Activated T-helper 17 cell treated with anti-CD3 and anti-CD28 coated beads, Interleukin-2, amount 50 U/mL, for 72 hours (primary cell): ENCODE measurements at places on chromosomes 16 and 17.

DNA sequence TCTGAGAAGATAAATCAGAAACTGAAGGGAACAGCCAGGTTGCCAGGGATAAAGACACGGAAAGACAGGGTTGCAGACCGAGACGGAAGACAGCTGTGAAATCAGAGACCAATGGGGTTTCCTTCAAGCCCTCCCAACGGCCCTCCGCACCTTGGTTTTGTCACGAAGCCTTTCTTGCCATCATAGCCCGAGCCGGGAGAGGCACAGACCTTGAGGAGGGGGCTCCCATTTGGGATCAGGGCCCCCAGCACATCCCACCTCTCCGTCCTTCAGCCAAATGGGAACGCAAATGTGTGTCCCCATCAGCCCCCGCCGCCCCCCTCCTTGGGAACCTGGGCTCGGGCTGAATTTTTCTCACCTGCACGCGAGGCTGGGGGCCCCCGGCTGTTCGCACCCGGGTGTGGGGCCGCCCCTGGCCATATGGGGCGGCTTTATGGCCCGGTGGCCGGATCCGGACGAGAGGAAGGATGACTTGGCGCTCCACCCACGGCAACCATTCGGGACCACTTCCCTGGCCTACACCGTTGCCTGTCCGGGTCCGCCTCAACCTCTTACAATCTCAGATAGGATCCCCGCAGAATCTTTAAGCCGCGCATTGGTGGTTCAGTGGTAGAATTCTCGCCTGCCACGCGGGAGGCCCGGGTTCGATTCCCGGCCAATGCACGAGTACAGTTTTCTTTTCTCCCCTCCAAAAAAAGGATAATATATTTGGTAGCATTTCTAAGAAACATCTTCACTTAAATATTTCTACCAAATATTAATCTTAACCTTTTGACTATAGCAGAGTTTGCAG lies 1.4 kb upstream of the HES7 start:
- H3K27ac ChIP-seq, result peak overlapping the region; percentile 99
- H3K4me1 ChIP-seq, result peaks cover 49% of the 10 kb centered on the region

GRCh38 chr17:76540381-76541300 lies 797 bp downstream of the PRCD start:
- peaks cover 28% of the 10 kb centered on the region for H3K27me3 ChIP-seq
- H3K36me3 ChIP-seq, result no peaks in the 10 kb centered on the region
- no peak overlapping the region for H3K4me3 ChIP-seq
- ATAC-seq, result peak; percentile 83
- H3K27ac ChIP-seq, result no peak overlapping the region
- H3K4me1 ChIP-seq, result no peaks in the 10 kb centered on the region

GRCh38 chr17:27082023-27082774 lies 211.7 kb upstream of the WSB1 start:
- no peaks in the 10 kb centered on the region for H3K4me1 ChIP-seq
- H3K36me3 ChIP-seq, result no peaks in the 10 kb centered on the region
- peaks cover 8% of the 10 kb centered on the region for H3K27me3 ChIP-seq
- no peak overlapping the region for H3K27ac ChIP-seq

GRCh38 chr17:29252101-29252791 lies 5.6 kb downstream of the CRYBA1 start:
- no peak overlapping the region for H3K27ac ChIP-seq
- no peaks in the 10 kb centered on the region for H3K27me3 ChIP-seq
- H3K4me1 ChIP-seq, result peaks cover 3% of the 10 kb centered on the region
- H3K36me3 ChIP-seq, result peaks cover 41% of the 10 kb centered on the region
- ATAC-seq, result no peak

- no peaks in the 10 kb centered on the region for H3K36me3 ChIP-seq
- H3K27ac ChIP-seq, result no peak overlapping the region
- H3K4me1 ChIP-seq, result no peaks in the 10 kb centered on the region
- ATAC-seq, result no peak
- H3K4me3 ChIP-seq, result no peak overlapping the region
Observed at GRCh38 chr17:11871773-11872172, 125.5 kb downstream of the ZNF18 start.

GRCh38 chr16:68475071-68475470 lies 26.8 kb upstream of the SMPD3 start:
- H3K4me1 ChIP-seq, result peaks cover 5% of the 10 kb centered on the region
- no peaks in the 10 kb centered on the region for H3K27me3 ChIP-seq
- no peaks in the 10 kb centered on the region for H3K36me3 ChIP-seq
- no peak overlapping the region for H3K27ac ChIP-seq
- no peak overlapping the region for H3K4me3 ChIP-seq

- H3K4me3 ChIP-seq, result peak overlapping the region; percentile 74
- ATAC-seq, result peak; percentile 76
- H3K27me3 ChIP-seq, result no peaks in the 10 kb centered on the region
- H3K4me1 ChIP-seq, result peaks cover 62% of the 10 kb centered on the region
- no peaks in the 10 kb centered on the region for H3K36me3 ChIP-seq
- peak overlapping the region; percentile 83 for H3K27ac ChIP-seq
Observed at GRCh38 chr16:79278506-79278905, 322.0 kb downstream of the MAF start.

- H3K4me1 ChIP-seq, result peaks cover 11% of the 10 kb centered on the region
- H3K36me3 ChIP-seq, result peaks cover 82% of the 10 kb centered on the region
- H3K27ac ChIP-seq, result peak overlapping the region; percentile 59
- no peak for ATAC-seq
- H3K4me3 ChIP-seq, result no peak overlapping the region
- H3K27me3 ChIP-seq, result no peaks in the 10 kb centered on the region
Observed at GRCh38 chr16:4463522-4464163, 10.8 kb downstream of the NMRAL1 start.

DNA sequence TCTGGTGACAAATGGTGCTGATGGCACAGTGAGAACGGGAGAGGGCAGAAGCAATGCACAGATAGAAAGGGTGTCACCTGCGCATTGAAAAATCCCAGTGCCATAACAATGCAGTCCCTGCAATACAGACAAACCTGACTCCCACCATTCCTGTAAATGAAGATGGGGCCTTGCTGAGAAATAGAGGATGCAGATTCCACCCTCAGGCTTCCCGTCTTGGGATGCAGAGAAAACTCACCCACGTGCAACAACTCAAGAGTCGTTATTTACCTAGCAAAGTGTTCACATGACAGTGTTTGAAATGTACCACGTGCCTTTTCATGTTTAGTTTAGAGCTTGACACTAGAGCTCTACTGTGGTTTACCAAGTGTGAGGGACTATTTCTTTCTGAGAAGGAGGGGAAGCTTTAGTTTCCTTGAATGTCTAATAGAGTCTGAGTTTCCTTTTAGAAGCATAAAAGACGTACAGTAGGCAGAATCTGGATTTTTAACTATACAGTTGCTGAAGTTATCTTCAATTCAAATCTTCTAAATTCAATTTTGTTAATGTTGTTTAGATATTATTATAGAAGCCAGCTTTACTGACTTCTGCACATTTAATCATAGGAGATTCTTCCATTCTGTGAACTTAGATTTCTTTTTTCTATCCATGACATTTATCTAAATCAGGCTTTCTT lies 35.6 kb downstream of the WWOX start:
- H3K27ac ChIP-seq, result no peak overlapping the region
- H3K4me1 ChIP-seq, result no peaks in the 10 kb centered on the region
- ATAC-seq, result no peak
- H3K27me3 ChIP-seq, result no peaks in the 10 kb centered on the region
- no peaks in the 10 kb centered on the region for H3K36me3 ChIP-seq

GRCh38 chr16:82470620-82471152 lies 156.1 kb upstream of the CDH13 start:
- H3K27me3 ChIP-seq, result peaks cover 16% of the 10 kb centered on the region
- no peak overlapping the region for H3K4me3 ChIP-seq
- H3K4me1 ChIP-seq, result no peaks in the 10 kb centered on the region
- ATAC-seq, result no peak

DNA sequence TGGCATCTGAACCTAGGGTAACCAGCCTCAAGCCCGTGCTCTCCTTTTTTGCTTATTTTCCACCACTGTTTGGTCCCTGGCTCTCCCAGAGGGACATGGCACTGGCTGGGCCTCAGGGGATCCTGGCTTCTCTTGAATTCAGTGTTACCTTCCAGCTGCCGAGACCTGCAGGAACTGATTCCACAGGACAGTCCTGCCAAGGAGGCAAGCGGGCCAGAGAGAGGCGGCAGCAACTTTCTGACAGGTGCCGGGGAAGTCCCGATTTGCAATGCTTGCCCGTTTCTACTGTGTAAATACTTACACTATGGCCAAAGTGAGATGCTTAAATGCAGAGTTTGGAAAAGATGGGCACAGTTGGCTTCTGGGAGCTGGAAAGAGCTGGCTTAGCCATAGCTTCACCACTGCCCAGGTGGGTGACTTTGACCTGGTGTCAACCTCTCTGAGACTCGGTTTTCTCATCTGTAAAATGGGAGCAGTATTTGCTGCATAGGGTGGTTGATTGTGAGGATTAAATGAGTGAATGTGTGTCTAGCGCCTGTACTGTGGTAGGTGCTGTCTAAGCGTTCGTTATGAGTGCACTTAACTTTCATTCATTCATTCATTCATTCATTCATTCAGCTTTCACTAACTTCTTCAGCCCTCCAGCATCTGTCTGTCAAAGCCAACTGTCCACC lies 124.9 kb downstream of the CMIP start:
- H3K27me3 ChIP-seq, result no peaks in the 10 kb centered on the region
- no peak for ATAC-seq
- H3K27ac ChIP-seq, result peak overlapping the region; percentile 92

GRCh38 chr16:69486724-69487123 lies 62.3 kb downstream of the CYB5B start:
- no peak for ATAC-seq
- no peaks in the 10 kb centered on the region for H3K36me3 ChIP-seq
- H3K4me1 ChIP-seq, result no peaks in the 10 kb centered on the region
- no peaks in the 10 kb centered on the region for H3K27me3 ChIP-seq
- H3K4me3 ChIP-seq, result no peak overlapping the region

DNA sequence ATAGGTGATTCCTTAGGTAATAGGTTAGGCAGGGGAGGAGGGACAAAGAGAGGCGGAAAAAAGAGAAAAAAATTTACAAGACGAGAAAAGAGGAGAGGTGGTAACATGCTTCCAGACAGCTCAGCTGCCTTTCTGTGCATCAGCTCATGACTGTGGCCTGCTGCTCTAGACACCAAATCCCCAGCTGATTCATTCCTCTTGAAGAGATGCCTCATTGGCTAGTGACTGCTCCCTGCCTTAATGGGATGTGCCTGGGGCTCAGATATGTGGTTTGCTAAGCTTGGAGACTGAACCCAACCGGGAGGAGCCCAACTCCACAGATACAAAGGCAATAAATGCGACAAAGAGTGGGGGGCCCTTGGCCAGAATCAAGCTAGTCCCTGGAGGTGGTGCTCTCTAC lies 105.9 kb upstream of the FAM20A start:
- H3K36me3 ChIP-seq, result no peaks in the 10 kb centered on the region
- H3K4me3 ChIP-seq, result no peak overlapping the region
- peaks cover 24% of the 10 kb centered on the region for H3K27me3 ChIP-seq
- H3K4me1 ChIP-seq, result no peaks in the 10 kb centered on the region

- peak; percentile 40 for ATAC-seq
- H3K36me3 ChIP-seq, result no peaks in the 10 kb centered on the region
- H3K4me1 ChIP-seq, result no peaks in the 10 kb centered on the region
Observed at GRCh38 chr17:29358416-29358815, 31.7 kb upstream of the TAOK1 start.

DNA sequence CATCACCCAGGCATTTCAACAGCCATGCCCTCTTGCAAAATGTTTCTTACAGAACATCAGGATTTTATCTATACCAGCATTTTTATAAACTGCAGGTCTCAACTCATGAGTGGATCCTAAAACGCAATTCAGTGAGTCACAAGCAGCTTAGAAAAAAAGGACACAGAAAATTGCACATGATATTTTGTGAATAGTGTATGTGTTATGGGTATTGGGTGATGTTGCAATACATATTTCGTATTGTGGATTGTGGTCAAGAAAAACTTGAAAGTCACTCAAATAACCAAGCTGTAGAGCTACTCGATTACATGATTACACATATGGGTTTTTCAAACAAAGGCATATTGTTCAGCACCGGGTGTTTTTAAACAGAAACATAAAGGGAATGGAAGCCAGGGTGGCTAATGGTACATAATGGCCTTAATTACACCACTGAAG lies 1.4 kb downstream of the WIPI1 start:
- H3K27ac ChIP-seq, result no peak overlapping the region
- peaks cover 6% of the 10 kb centered on the region for H3K36me3 ChIP-seq
- ATAC-seq, result no peak

DNA sequence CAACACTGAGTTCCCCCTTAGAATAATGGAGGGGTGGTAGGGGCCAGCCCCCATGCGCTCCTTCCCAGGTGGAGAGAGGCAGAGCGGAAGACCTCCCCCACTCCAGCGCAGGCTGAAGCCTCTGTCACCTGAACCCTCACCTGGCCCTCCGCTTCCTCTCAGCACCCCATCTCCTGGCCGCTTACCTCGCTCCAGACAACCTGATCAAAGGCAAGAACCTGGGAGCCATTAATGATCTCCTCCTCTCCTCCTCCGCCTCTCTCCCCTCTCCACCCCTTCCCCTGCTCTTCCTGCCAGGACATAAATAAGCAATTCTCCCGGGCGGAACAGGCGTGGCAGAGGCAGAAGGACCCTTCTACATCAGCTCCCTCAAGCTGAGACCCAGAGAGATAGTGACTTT lies 110.2 kb upstream of the LHX1 start:
- H3K4me3 ChIP-seq, result no peak overlapping the region
- ATAC-seq, result no peak
- no peaks in the 10 kb centered on the region for H3K4me1 ChIP-seq
- H3K27me3 ChIP-seq, result peaks cover 29% of the 10 kb centered on the region

GRCh38 chr17:1208966-1209365 lies 29.2 kb upstream of the ABR start:
- H3K4me3 ChIP-seq, result no peak overlapping the region
- no peaks in the 10 kb centered on the region for H3K36me3 ChIP-seq
- no peaks in the 10 kb centered on the region for H3K4me1 ChIP-seq
- no peak for ATAC-seq
- no peak overlapping the region for H3K27ac ChIP-seq

DNA sequence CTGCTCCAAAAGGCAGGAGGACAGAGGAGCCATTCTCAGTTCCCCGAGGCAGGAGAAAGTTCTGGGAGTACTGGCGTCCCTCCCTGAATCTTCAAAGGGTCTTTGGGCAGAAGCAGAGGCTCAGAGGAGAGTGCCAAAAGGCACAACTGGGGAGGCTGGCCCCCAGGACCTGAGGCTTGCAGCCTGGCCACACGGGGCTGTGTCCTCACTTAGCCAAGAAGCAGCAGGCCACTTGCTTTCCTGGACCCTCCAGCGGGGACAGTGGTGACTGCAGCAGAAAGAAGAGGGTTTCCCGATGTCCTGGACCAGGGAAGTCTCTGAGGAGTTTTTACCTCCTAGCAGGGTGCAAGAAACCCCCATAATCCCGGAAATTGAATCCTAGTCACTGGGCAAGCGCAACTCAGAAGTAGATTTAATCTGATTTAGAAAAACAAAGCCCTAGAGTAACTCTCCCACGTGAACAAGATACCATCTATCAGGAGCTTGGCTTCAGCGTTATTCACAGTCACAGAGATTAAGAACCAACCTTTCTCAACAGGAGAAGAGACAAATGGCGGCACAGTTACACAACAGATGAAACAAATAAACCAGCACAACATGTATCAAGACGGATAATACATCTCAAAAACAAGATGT lies 25.5 kb upstream of the BCO1 start:
- no peak for ATAC-seq
- H3K27me3 ChIP-seq, result peaks cover 21% of the 10 kb centered on the region
- H3K36me3 ChIP-seq, result no peaks in the 10 kb centered on the region
- no peak overlapping the region for H3K4me3 ChIP-seq
- no peaks in the 10 kb centered on the region for H3K4me1 ChIP-seq
- H3K27ac ChIP-seq, result no peak overlapping the region

- peaks cover 17% of the 10 kb centered on the region for H3K36me3 ChIP-seq
- peak overlapping the region; percentile 99 for H3K27ac ChIP-seq
- H3K4me3 ChIP-seq, result peak overlapping the region; percentile 96
- ATAC-seq, result no peak
- no peaks in the 10 kb centered on the region for H3K27me3 ChIP-seq
Observed at GRCh38 chr16:50265260-50265659, 1.1 kb upstream of the ADCY7 start.

- H3K27me3 ChIP-seq, result no peaks in the 10 kb centered on the region
- H3K4me1 ChIP-seq, result peaks cover 32% of the 10 kb centered on the region
- ATAC-seq, result no peak
- H3K27ac ChIP-seq, result peak overlapping the region; percentile 90
- peaks cover 50% of the 10 kb centered on the region for H3K36me3 ChIP-seq
Observed at GRCh38 chr16:87392821-87393679, 914 bp downstream of the MAP1LC3B start.
